ENCODE measurements at places on chromosomes 3 and 15.
A peak's percentile ranks its signal among the peaks of the same experiment; 100 is the strongest.

- no peak for DNase-seq
Observed at GRCh38 chr3:100873611-100874010, 119.6 kb downstream of the ABI3BP start.

- DNase-seq, result peak; percentile 73
Observed at GRCh38 chr15:66603301-66604179, 37.7 kb upstream of the LCTL start.

DNA sequence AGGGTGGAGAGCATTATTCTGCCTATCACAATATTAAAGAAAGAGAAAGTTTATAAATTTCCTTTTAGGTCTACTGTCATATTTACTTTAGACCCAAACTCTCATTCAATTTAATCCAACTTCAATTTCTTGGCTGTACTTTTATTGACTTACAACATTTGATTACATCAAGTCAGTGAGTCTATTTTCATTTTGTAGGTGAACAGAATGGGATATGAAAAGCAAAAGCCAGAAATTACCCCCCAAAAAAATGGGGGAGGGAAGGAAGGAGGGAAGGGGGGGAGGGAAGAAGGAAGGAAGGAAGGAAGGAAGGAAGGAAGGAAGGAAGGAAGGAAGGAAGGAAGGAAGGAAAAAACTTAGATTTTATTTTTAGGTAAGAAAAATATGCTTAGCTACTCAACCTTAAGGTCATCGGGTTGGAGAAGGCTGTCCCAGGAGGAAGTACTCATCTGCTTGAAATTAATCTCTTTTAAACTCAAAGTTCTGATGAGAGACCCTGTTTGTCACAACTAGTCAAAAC is 320.1 kb upstream of the ATP11B start:
- no peak for DNase-seq

DNA sequence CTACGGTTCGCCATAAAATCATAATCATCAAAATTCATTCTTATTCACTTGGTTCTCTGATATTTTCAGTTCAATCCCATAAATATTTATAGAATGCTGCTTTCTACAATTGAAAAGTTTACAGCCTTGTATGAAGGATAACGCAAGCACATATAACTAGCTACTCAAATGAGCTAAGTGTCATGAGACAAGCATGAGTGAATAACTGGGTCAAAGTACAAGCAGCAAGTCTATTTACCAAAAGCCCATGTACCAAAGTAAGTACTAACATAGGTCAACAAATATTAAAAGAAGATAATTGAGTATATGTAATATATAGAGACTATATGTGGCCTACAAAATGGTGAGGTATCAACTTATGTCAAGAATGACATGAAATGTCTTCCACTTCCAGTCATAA is 596.6 kb downstream of the GBE1 start:
- DNase-seq, result no peak

DNA sequence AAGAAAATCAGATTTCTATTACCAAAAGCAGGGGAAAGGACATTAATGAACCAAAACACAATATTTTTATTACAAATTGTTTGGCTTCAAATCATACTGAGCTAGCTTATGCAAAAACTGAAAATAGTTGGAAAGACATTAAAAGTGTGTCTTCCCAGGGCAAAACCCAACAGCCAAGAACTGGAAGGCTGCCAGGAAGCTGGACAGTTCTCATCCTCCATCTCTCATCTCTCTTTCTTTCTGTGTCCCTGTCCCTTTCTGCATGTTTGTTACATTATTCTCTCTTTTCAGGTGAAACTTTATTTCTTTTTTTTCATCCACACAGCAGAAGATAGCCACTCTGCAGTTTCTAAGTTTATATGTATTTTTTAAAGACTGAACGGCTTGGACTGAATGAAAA is 41.1 kb upstream of the SNTN start:
- no peak for DNase-seq

GRCh38 chr15:87461631-87462030 is 794.9 kb downstream of the NTRK3 start:
- DNase-seq, result no peak

DNA sequence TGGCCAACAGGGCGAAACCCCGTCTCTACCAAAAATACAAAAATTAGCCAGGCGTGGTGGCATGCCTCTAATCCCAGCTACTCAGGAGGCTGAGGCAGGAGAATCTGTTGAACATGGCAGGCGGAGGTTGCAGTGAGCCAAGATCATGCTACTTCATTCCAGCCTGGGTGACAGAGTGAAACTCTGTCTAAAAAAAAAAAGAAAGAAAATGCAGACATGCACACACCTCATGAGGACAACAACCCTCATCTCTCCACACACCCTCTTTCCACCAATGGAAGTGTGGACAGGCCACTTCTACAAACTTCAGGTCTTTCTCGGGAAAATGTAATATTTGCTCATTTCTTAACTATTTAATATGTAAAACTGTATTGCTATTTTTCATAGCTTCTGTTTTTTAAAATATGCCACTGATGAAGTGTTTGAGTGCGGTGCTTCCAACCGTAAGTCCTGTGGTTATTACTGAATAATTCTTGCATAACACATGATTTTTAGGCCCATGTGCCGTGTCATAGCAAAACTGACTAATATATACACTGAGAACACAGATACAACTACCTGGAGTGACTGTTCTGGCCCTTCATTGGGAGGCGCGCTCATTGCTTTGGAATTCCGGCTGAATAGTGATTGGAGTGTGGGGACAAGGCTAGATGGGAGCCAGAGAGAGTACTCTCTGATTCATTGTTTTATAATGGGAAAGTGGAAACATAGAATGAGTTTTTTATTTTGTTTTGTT is 23.1 kb downstream of the LRRC31 start:
- DNase-seq, result peak; percentile 56

GRCh38 chr3:149507491-149508324 is 33.2 kb downstream of the TM4SF4 start:
- DNase-seq, result peak; percentile 52

DNA sequence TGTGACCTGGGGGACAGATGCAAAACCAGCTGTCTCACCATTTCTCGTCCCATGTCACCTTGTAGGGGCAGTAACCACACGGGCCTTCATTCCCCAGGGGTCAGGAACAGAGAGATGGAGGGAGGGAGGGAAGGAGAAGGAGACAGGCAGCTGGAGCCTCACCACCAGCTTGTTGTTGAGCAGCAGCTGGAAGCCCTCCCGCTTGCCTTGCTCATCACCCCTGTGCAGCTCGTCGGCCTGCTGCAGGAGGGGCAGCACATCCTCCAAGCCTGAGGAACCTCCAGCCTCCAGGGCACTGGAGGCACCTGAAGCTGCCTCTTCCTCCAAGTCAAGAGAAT is 10.3 kb downstream of the RMDN3 start:
- no peak for DNase-seq
